ENCODE measurements at places on chromosomes 2 and 18.

GRCh38 chr2:130390460-130391057, 34.7 kb downstream of the PTPN18 start:
- peak; percentile 5 for ATAC-seq

DNA sequence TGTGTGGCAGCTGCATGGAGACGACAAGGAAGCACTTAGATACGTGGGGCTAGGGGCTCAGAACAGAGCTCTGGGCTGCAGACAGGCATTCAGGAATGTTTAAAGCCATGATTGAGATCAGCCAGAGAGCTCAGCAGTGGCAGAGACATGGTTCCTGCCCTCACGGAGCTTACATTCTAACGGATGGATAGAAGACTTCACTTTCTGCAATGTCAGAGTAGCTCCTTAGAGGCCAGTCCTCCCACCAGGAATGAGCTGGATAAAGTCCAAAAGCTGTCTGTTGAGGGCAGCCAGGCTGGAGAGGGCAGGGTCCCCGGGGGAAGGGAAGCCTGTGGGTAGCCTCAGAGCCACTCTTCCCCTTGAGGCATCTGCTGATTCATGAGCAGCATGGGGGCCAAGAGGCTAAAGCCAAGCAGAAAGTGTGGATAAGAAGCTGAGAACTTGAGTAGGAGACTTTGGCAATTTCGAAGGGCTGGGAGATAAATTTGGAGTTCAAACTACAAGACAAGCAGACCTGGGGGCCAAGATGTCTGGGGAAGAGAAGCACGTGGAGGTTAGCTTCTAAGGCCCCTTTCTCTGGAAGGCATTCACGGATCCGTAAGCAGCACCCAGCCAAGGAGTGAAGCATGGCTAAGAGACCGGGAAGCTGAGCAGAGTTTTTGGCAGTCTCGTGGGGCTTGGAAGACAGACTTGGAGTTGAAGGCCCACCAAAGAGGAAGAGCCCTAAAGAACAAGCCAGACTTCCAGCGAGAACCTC, 9.7 kb upstream of the CIB4 start:
- ATAC-seq = no peak

DNA sequence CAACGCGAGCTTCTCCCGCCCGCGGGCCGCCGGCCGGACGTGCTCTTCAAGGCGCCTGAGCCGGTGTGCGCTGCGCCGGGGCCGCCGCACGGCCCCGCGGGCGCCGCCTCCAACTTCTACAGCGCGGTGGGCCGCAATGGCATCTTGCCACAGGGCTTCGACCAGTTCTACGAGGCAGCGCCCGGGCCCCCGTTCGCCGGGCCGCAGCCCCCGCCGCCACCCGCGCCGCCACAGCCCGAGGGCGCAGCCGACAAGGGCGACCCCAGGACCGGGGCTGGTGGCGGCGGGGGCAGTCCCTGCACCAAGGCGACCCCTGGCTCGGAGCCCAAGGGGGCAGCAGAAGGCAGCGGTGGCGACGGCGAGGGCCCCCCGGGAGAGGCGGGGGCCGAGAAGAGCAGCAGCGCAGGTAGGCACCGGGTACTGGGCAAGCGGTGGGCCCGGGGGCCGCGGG, 676 bp downstream of the HOXD11 start:
- ATAC-seq = no peak

- ATAC-seq = no peak
Observed at GRCh38 chr2:144513388-144514101, 6.4 kb downstream of the ZEB2 start.

DNA sequence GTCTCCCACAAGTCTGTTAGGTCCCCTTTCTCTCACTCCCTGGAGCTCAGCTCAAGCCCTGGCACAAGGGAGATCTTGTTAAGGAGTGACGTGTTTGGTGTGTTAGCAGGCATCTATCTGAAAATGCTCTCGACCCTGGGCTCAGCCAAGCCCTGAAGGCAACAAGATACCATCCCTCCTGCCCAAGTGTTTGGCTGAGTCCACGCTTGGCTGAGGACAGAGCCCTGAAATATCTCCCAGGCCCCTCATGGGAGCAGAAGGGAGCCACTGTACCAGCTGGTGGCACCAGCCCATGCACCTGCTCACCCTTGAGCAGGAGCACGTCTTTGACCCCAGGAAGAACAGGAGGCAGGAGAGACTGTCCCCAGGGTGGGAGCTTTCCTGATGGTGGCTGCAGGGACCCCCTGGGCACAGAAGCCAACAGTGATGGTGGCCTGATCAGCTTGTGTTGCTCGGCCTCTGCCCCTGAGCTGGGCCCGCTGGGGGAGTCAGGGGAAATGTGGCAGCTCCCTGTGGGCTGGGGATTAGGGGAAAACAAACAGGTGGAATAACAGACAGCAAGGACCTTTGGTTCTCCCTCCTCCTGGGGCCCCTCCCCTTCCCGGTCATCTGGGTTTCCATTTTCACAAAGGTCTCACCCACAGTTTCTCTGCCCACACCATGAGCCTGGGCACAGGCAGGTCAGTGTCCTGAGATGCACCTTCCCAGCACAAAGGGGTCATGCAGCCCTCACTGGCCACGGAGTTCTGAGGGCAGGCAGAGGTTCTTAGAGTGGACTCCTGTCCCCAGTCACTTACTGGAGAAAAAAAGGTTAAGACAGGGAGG, 91.6 kb downstream of the RHOB start:
- no peak for ATAC-seq

DNA sequence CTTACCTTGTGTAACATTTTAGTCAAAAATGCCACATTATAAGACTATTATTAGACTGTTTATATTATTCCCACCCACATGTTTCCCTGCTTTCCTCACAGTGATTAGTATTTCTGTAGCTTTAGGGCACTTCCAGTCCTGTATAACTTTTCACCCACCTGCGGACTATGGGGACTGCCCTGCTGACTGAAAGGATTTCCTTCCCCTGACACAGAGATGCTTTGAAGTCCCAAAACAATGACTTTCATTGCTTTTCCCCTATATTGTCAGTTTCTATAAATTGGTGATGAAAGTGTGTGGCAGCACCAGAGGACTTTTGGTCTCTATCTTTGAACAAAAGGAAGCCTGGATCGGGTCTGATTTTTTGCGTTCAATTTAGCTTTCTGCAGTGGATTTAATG, 59.0 kb upstream of the OTX1 start:
- no peak for ATAC-seq

DNA sequence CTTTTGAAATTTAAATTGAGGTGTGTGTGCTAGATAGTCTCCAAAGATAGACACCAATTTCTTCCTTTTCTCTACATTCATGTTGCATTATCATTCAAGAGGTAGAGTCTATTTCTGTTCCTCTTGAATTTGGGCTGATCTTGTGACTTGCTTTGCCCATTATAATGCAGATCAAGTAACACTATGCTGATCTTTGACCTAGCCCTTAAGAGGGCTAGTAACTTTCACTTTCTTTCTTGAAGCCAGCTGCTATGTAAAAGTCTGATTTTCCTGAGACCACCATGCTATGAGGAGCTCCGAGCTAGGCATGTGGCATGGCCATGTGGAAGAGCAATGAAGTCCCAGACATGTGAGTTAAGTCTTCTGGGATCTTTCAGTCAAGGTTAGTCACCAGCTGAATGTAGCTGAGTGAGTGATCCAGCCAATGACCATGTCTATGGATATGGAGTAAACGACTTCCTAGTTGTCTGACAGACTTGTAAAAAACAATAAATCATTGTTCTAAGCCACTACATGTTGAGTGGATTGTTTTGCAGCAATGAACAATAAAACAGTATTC, 189.4 kb upstream of the CWC22 start:
- no peak for ATAC-seq

DNA sequence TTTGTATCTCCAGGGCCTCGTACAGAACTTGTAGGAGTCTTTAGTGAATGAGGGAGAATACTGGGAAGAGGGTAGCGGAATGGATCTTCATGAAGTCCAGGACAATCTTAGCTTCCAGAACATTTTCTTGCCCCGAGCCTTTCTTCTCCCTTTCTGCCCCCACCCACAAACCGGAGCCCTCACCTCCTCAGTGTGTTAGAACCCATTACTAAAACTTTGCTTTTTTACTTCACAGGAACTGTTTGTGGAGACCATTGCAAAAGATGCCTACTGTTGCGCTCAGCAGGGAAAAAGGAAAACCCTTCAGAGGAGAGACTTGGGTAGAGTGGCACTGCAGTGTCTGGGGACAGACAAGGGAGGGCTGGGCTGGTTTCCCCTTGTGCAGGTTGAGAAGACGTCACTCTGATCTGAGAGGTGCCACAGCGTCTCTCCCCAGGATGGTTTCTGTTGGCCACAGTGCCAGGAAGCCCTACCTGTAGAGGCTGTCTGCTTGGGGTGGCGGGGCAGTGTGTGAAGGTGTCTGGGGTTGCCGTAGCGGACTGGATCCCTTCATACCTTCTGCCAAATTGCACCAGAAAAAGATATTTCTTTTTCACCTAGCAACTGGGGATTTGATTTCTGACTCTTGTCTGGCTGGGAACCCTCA, 786 bp downstream of the POLE4 start:
- no peak for ATAC-seq

GRCh38 chr2:199659207-199659606, 191.8 kb downstream of the FTCDNL1 start:
- ATAC-seq = peak; percentile 74

DNA sequence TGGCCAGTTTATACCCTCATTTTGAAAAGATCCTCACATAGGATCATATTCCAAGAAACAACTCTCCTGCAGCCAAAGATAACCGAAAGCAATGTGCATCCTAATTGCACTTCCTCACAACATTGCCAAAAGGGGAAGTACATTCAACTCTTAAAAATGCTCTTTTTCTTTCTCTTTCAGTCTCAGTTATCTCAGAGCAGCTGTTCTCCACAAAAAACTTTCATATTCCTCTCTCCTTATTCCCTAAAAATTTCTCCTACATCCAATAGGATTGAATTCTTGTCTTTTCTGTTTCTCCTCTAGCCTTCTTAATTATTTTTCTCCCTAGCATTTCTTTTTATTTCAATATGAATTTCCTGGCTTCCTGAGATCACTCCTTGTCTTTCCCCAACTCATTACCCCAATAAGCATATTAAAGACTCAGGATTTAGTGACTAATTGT, 7.4 kb upstream of the VRK2 start:
- ATAC-seq = no peak

DNA sequence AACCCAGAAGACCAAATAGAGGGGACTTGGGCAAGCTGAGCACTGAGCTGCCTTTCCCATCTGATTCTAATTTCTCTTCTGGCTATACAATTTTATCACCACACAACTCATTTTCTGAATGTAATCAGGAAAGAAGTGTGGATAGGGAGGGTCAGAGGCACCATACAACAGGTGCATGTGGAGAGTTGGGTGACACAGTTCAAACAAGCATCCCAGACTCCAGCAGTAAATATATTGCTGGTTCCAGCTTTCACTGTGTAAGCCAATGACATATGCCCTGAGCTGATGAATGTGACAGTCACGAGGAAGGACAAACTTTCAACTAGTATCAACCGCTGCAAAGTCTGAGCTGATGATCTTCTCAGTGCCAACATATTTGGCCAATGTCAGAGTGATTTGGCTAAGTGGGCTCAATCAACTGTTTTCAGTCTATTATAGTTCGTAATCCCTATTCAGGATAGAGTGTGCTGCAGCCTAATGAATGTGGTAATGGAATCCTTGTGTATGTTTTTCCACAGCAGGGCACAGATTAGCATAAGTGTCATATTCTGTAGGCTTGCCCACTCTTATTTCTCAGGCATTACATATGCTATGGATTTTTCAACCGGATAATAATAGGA, 109.9 kb upstream of the MEIS1 start:
- ATAC-seq = no peak

- ATAC-seq = no peak
Observed at GRCh38 chr18:35912332-35912731, 60.1 kb upstream of the RMP24 start.

- ATAC-seq = no peak
Observed at GRCh38 chr2:170258382-170258781, 80.4 kb downstream of the MYO3B start.

DNA sequence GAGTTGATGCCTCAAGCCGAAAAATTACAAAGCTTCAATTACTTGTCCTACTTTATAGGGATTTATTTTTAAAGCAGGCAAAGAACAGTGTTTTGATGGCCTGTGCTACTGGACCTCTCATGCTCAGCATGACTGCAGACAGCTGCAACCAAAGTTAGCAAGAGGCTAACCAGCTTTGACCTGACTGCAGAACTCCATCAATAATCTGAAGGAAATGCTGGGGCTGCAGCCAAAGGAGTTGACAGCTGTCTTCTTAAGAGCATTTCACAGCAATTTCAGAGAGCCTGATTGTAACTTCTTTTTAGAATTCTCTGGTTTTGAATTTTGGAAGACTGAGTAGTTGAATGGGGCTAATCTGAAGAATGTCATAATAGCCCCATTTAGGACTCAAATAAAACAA, 46.5 kb upstream of the SESTD1 start:
- ATAC-seq = no peak

- ATAC-seq = no peak
Observed at GRCh38 chr2:19695706-19696105, 206.1 kb downstream of the TTC32 start.

DNA sequence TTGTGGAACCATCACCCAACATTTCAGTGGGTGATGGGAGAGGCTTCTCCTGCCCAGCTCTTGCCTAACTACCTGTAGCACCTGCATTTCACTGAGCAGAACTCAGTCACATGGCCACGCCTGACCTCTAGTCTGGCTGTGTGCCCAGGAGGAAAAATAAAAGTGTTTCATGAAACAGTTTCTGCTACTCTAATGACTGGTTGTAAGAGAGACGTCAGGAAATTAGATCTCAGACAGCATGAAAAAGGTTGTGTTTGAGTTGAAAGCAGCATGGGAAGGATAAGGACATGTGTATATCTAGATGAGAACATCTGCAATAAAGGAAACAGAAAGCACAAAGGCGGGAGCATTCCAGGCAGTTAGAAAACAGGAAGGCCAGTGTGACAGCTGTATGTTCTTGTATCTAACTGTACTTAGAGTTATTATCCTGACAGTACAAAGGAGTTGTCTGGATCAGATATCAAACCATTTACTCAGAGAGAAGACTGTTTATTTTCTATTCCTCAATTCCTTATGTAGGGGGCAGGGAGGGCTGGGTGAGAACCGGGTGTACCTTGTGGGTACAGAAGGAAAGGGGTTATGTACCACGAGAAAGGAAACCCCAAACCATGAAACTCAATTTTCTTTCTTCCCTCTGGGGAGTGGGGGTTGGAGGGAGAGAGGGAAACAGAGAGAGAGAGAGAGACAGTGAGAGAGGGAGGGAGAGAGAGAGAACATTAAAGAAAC, 307.4 kb upstream of the VWC2L start:
- ATAC-seq = peak; percentile 26

DNA sequence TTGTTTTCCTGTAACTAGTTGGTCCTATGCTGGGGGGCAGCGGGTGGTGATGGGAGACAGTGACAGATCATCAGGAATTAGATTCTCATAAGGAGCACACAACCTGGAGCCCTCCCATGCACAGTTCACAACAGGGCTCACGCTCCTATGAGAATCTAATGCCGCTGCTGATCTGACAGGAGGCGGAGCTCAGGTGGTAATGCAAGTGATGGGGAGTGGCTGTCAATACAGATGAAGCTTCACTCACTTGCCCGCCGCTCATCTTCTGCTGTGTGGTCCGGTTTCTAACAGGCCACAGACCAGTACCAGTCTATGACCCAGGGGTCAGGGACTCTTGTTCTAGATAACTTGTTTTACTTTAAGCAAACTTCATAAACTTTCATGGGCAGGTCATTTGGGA, 205.3 kb upstream of the SLC14A2 start:
- ATAC-seq = no peak

- ATAC-seq = no peak
Observed at GRCh38 chr2:132974467-132975095, 304.6 kb upstream of the LYPD1 start.

- no peak for ATAC-seq
Observed at GRCh38 chr2:23561544-23561943, 176.6 kb downstream of the KLHL29 start.

All from SK-N-SH treated with all-trans-retinoic acid at 6 μM for 48 hours (cell line).